Left lobe of liver (tissue), 2 donors: ENCODE measurements at places on chromosomes 11 and 22. TPM values are rescaled to one million over a fixed set of nuclear protein-coding genes. Genes with fewer than 3 reads are reported as not detected.
A peak's percentile ranks its signal among the peaks of the same experiment; 100 is the strongest.

- no peak for DNase-seq
Measured at GRCh38 chr22:28988457-28988856, 73.2 kb downstream of the C22orf31 start.

GRCh38 chr11:88173956-88174355 lies 1.3 kb downstream of the RAB38 start:
- DNase-seq: no peak

DNA sequence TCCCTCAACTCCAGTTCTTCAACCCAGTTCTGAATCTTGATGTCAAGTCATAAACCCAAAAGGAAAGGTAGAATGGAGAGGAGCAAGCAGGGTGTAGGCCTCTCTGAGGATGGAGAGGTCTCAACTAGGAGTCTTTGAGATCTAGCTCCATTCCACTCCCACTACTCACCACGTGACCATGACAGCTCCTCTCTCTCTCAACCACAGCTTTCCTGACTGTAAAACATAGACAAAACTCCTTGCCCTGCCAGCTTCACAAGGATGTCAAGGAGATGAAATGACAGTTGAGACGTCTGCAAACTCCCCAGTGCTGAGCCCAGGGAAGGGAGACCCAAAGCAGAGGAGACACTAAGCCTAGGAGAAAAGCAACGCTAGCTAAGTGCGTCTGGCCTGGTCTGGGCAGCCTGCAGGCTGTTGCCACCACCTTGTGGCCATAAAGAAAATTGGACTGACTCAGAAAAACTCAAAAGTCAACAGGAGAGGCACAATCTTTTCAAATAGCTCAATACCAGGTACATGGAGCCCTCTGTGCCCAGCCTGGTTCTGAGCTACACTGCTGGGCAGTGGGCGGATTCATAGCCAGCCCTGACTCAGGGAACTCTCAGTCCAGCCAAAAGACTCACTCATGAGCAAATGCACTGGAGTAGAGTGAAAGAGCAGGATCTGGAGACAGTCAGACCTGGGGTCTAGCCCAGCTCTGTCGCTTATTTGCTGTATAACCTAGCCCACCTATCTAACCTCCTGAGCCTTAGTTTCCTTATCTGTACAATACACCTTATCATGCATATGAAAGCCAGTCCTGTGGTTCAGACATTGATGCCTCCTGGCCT lies 3.4 kb downstream of the CLPB start:
- no peak for DNase-seq

- no peak for DNase-seq
Measured at GRCh38 chr11:86115542-86116385, 46.9 kb upstream of the PICALM start.

- DNase-seq: peak; percentile 76
Measured at GRCh38 chr22:36237462-36238372, 1.6 kb downstream of the APOL2 start.

GRCh38 chr22:24106385-24107381 lies 74.6 kb upstream of the SUSD2 start:
- DNase-seq: no peak

DNA sequence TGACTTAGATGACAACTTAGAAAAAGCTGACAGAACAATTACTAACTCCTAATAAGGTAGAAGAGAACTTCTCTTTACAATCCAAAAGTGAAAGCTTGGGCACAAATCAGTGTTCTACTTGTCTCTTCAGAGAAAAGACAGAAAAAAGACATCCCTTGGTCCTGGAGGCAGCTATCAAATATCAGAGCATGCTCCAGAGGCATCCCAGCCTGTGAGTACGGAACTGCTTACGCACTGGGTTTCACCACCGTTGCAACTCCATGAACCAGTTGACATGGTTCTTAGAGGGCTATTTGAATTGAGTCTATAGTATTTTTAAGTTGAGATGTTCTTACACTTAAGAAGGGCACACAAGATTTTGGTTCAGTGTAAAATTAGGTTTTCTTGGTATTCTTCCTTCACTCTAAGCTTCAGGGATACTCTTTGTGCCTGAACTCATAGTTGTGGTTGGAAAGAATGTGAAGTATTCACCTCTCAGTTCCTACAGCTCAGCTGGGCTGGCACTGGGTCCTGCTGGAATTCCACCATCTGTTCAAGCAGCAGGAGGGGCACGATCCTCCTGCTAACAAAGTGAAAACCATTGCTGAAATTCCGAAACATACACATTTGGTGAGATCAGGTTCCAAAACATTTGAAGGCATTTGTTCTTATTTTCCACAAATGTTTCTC lies 6.3 kb downstream of the AKIP1 start:
- no peak for DNase-seq

DEUP1 gene
- not detected for total RNA-seq
